ENCODE measurements at places on chromosomes 1 and 21. TPM values are rescaled to one million over a fixed set of nuclear protein-coding genes. Genes with fewer than 3 reads are reported as not detected.

Gene GRHL3
- 0.54 TPM for total RNA-seq

DNA sequence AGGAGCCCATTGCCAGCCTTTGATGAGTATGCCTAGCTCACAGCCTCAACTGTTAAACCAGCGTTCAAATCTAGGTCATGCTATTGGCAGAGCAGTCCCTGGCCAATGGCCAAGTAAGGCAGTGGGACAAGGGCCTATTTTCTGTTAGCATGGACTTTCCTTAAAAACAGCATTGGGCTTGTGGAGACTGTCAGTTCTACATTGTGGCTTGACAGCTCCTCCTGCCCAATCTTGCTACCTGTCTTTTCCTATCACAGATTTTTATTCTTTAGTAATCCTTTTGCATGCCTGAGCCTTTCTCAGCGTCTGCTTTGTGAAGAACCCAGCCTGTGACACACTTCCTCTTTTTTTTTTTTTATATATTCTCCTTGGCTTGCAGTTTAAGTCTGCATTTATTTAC is 56.4 kb downstream of the DIP2A start:
- peak; percentile 63 for DNase-seq

DNA sequence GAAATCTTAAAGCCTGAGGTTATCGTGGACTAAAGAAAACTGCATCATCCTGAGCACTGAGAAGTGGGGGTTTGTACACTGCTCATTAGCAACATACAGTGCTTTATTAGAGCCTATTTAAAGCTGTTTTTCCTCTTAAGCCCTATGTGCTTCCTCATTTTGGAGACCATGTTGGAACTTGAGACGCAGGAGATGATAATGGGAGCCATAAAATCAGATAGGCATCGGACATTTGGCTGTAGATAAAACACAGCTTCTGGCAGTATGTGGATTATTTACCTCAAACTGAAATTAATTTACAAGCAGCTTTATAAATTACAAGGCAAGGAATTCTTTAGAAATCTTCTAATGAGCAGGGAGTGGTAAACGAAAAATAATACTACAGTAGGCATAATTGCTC is 147.7 kb upstream of the IVNS1ABP start:
- no peak for DNase-seq

DNA sequence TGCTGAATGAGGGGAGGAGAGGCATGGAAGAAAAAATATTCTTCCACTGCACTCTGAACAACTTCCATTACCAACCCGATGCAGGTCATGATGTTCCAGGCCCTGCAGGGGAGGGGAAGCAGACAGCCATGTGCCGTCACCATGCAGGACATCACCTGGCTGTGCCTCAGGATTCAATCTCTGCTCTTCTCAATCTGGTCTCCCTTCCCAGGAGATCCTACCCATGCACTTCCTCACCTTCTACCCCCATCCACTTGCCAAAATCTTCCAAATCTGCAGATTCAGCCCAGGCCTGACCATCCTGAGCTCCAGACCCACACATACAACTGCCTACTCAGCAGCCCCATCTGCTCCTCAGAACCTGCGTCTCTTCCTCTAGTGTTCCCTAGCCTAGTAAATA is 5.8 kb upstream of the PAQR6 start:
- DNase-seq = no peak

DNA sequence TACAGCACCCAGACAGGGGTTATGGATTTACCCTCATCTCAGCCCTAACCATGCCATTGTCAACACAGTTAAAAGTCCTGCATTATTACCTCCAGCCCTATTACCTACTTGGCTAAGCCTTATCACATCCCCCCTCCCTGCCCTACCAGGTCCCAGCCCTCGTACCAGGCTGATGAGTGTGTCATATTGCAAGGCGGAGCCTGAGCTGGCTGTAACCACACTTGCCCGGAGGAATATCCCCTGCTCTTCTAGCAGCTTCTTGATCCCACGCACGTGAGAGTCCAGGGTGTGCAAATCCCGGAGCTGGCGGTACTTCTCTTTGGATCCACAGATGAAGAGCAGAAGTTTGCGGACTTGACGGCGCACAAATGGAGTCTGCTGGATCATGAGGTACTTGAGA is 87.4 kb downstream of the UBR4 start:
- DNase-seq = peak; percentile 37

- DNase-seq = peak; percentile 22
These were observed 99.8 kb downstream of the INTS7 start for GRCh38 chr1:211935448-211935970.

All from cardiac muscle cell (in vitro differentiated cells and primary cell).